Frontal cortex (tissue), 4 donors: ENCODE measurements at places on chromosomes 2 and 18. TPM values are rescaled to one million over a fixed set of nuclear protein-coding genes. Genes with fewer than 3 reads are reported as not detected.

DNA sequence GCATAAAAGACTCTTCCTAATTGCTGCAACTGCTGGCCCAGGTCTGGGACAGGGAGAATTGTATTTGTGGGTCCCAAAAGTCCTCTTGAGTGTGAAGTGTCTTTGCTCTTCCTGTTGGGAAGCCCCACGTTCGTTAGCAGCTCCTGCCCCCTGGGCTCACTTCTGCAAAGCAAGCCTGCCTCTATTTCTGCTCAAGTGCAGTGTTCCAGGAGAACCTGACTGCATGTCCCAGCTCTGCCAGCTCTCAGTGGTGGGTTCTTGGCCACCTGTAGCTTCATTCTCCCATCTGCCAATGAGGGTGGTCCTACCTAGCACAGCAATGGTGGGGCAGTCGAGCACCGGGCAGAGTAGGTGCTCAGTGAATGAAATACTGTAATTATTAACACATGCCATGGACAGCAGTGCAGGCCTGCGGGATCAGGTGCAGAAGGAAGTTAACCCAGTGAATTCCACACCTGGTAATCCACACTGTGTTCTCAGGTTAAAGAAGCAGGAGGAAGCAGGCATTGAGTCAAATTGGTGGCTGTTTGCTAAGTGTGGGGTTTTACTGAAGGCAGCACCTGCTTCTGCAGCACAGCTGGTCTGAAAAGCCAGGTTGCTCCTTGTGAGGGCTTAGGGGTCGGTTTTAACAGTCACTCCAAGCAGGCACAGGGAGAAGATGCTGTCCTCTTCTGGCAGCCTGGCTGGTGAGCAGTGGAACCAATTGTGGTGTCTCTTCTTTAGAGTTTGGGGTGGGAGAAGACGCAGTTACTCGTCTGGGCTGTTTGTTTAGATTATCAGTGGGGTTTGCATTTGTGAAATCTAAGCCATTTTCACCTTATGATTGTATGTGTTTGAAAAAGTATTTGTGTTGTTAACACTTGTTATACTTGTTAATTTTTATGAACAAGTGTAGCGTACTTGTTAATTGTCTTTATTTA lies 54.3 kb downstream of the DGKD start:
- DNase-seq = no peak

- DNase-seq = no peak
These were observed 772 bp downstream of the SCN2A start for GRCh38 chr2:165239856-165240515.

GRCh38 chr2:104733226-104733943 lies 120.5 kb upstream of the POU3F3 start:
- no peak for DNase-seq

DNA sequence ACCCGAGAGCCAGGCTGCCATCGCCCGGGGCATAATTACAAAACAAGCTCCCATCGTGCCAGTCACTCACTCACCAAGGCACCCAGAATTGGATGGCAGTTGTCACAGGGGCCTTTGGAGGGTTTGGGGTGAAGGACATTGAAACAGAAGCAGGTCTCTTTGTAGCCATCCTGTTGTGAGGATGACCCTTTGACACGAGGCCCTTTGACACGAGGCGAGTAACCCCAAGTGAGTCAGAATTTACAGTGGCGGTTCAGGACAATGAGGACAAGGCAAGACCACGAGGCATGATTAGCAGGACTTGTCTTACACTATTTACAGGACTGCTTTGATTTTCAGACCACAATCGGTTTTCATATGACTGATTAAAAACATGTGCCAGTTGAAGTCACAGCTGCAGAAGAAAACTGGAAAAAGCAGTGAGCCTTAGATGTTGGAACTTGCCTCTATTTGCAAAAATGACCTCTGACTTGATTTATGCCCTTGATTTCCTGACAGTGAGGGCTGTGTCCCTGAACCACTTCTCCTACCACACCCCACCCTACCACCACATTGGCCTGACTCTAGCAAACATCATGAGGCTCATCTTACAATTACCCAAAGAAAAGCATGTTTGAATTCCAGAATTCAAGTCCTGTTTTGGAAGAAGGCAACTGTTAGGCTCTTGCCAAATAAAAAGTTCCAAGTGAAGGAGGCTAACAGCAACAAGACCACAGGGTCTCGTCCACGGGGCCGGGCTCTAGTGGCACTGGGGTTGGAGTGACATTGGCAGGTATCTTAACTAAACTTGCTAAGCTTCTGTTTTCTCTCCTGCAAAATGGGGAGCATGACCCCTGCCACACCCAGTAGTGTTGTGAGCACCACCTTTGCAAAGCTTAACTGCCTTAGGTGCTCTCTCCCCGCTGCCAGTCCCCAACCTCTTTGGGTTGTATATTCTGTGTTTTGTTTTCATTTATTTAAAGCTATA lies 64.4 kb upstream of the FOSL2 start:
- no peak for DNase-seq

GRCh38 chr2:112614201-112614840 lies 29.9 kb downstream of the CHCHD5 start:
- no peak for DNase-seq

GRCh38 chr18:2636126-2636631 lies 19.3 kb upstream of the SMCHD1 start:
- DNase-seq = no peak

Gene SERPINB3
- total RNA-seq = not detected

Gene MIB1
- total RNA-seq = 88.9 TPM

GRCh38 chr2:178469219-178469849 lies 9.1 kb downstream of the FKBP7 start:
- no peak for DNase-seq
